Left cardiac atrium (tissue), 4 donors: ENCODE measurements at places on chromosomes 16 and 17. TPM values are rescaled to one million over a fixed set of nuclear protein-coding genes. Genes with fewer than 3 reads are reported as not detected.

GRCh38 chr17:7838090-7839075 lies 4.4 kb downstream of the KDM6B start:
- DNase-seq: peak; percentile 45

GRCh38 chr17:80180192-80180591 lies 10.4 kb downstream of the CARD14 start:
- no peak for DNase-seq

- no peak for DNase-seq
Measured at GRCh38 chr17:63927464-63928171, 4.5 kb downstream of the CD79B start.

DNA sequence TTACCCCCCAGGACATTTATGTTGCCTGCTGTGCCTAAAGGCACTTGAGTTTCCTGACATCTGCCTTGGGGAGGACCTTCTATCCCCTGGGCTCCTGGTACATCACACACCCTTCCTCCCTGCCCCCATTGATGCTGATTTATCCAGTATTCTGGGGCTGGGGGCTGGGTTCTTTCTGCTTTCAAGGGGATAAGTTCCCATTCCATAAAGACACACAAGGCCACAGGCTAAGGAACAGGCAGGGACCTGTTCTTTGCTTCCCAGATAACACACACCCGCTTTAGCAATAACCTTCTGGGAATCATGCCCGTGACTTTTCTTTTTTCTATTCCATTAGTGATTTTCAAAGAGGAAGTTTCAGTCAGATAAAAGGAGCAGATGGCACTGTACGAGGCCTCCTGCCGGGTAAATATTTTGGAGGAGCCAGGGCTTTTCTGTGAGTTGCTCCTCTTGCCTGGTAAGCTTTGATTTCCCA lies 30.6 kb downstream of the CHD9 start:
- peak; percentile 33 for DNase-seq

- no peak for DNase-seq
Measured at GRCh38 chr16:26091511-26091910, 399.8 kb downstream of the HS3ST4 start.

DNA sequence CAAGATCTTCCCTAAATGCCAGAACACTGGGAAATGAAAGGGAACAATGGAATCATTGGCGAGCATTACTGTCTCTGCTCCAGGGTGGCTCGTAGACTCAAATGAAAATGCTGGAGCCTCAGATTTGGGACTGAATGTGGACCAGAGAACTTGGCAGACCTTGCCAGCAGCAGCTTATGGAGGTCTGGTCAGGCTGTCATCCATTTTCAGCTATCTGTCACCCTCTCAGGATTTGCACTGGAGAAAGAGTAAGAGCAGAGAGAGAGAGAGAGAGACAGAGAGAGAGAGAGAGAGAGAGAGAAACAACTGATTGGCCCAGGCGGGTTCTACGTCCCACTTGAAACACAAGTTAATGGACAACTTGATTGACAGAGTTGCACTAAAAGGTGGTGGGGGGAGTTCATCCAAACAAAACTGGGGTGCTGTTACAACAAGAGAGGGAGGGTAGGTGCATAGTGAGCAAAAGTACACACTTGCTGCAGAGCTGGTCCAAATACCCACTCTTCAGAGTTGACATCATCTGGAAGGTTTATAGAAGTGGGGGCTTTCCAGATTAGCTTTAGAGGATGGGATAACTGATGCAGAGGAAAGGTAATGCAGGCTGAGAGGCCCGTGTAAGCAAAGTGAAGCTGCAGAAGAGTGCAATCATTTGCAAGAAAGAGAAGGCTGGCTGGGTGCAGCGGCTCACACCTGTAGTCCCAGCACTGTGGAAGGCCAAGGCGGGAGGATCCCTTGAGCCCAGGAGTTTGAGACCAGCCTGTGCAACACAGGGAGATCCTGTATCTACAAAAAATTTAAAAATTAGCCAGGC lies 16.5 kb upstream of the NSMCE1 start:
- no peak for DNase-seq

- DNase-seq: no peak
Measured at GRCh38 chr16:51888016-51888415, 658.9 kb downstream of the TOX3 start.

- no peak for DNase-seq
Measured at GRCh38 chr17:62998166-62998565, 32.1 kb downstream of the TANC2 start.

DNA sequence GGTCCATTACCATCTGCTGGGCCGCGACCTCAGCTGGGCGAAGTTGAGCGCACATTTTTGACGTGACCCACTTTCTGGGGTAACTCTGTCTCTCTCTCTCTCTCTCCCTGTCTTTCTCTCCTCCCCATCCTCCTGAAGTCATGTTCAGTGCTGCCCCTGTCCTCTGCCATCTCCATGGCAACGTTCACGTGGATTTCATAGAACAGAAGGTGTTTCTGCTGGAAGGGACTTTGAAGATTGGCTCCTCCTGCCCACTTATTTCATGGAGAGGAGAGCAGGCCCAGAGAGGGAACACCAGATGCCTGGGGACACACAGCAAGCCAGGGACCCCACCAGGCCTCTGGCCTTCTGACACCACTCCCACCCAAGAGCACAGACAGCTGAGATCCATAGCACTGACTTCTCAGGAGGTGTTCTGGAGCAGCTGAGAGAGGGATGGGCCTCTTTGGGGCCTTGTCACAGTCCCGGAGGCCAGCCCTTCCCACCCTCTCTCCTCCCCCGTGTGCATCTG lies 4.2 kb upstream of the CCNF start:
- no peak for DNase-seq

DNA sequence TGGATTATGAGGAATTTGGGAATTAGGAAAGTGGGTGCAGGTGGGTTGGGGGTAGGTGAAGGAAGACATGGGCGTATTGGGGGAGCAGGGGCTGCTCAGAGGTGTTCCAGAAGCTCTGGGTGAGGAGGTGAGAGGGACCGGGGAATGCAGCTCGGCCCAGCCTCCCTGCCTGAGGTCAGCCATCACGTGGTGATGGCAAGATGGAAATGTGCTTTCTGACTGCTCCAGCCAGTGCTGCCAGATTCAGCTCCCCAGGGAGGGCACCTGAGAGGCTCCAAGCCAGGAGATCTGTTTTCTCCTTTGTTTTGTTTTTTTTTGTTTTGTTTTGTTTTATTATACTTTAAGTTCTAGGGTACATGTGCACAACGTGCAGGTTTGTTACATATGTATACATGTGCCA lies 35.2 kb upstream of the STH start:
- no peak for DNase-seq

DNA sequence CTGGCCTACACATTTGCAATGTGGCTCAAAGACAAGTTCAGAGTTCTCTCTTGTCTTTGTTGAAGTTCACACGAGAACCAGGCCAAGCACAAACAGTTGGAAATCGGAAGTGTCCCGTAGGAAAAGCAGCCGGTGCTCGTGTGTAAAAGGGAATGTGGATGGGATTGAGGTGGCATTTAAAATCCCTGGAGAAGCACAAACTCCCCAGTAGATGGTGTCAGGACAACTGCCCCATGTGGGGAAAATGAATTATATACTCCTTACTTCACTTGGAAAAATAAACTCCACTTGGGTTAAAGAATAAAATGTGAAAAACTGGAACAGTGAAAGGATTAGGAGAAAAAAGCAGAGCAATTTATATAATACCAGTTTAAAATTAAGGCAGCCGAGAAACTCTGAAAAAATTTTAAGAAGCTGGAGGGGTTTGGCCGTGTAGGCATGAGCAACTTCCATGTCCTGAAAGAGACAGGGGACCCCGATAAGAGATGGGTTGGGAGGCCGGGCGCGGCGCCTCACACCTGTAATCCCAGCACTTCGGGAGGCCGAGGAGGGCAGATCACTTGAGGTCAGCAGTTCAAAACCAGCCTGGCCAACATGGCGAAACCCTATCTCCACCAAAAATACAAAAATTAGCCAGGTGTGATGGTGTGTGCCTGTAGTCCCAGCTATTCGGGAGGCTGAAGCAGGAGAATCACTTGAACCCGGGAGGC lies 28.1 kb downstream of the CBFA2T3 start:
- no peak for DNase-seq

- DNase-seq: no peak
Measured at GRCh38 chr16:54244061-54244886, 42.3 kb downstream of the IRX3 start.

DNA sequence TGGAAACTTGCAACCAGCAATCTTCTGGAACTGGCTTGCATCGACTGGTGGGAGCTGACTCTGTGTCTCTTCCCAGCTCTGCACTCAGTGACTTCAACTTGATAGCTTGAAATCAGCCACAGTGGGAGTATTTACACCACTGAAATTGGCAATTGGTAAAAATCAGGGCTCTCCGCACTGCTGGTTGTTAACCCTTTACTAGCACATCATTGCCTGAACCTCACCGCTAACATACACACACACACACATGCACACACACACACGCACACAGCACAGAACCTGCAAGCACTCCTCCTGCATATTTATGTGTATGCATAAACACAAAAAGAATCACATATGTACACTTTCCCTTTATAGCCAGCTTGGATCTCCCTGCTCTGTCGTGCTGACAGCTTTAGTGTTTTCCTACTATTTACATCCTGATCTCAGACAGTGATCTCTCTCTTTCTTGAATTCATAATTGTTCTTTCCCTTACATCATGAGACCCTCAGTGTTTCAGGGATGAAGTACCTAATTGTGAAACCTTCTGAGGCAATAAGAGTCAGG lies 7.9 kb upstream of the TMIGD1 start:
- DNase-seq: no peak

DNA sequence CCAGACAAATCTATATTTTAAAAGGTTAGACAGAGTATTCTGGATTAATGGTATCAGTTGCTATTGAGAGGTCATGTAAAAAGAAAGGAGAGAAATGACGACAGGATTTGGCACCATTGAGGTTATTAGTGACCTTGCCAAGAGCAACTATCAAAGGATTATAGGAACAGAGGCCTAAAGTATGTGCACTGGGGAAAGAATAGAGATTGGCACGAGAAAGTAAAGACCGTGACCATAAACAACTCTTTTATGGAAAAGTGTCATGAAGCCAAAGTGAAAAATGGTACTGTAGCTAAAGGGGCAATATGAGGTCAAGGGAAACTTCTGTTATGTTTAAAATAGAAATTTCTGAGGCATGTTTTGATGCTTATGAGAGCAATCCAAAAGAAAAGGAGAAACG lies 115.2 kb upstream of the KIF2B start:
- no peak for DNase-seq

GRCh38 chr16:86455640-86456039 lies 54.7 kb upstream of the FOXF1 start:
- DNase-seq: no peak

GRCh38 chr17:27609611-27610303 lies 21.2 kb upstream of the LGALS9 start:
- DNase-seq: no peak

- DNase-seq: no peak
Measured at GRCh38 chr16:52964290-52964689, 88.4 kb downstream of the CHD9NB start.

DNA sequence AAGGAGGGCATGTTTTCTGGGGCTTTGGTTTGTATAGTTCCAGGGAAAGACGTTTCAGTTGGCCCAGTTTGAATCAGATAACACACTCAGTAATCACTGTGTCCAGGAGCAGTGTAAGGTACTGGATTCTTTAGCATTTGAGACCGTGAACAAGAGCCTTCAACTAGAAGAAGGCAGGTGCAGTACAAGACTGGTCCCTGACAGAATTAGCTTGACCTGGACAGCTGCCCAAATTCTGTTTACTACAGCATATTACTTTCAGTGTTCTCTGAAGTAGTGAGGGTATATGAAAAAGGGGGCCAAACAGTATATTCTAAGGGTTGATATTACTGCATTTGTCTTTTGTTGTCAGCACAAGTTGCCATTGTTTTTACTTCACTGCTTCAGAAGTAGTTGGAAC lies 81.3 kb downstream of the COX10 start:
- DNase-seq: no peak

GRCh38 chr17:44134752-44135568 lies 6.8 kb upstream of the HROB start:
- no peak for DNase-seq

- peak; percentile 88 for DNase-seq
Measured at GRCh38 chr17:81328978-81329926, 34.1 kb upstream of the SLC38A10 start.

DNA sequence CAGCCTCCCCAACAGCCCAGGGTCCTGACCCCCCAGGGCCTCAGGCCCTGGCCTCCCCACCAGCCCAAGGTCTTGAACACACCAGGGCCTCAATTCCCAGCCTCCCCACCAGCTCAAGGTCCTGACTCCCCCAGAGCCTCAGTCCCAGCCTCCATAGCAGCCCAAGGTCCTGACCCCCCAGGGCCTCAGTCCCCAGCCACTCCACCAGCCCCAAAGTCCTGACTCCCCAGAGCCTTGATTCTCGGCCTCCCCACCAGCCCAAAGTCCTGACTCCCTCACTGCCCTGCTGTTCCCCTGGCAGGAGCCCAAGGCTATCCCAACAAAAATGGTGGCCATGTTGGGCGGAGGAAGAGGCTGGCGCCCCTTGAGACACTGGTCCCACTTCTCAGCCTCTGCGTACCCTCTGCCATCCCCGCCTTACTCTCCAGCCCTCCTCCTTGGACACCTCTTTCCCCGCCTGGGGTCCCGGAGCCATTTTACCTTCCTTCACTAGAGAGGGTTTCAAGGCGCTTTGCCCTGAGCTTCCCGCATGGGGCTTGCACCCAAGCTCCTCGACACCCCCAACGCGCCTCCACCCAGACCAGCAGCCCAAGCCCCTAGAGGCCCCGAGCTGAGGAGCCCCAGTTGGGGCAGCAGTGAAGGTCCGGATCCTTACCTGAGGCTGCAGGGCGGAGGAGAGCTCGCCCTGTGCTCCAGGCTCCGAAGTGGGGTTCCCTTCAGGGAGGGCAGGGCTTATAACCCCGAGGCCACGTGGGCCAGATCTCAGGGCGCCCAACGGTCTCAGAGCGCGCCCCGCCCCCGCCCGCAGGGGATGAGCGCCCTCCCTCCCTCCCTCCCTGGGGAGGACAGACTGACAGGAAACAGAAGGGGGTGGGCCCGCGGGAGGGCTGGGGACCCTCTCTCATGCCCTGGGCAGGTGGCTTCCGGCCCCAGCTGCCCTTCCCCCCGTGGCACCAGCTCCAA lies 3.5 kb upstream of the TSPOAP1 start:
- peak; percentile 73 for DNase-seq

The HLF gene
- 36.7 TPM for total RNA-seq

The RNF112 gene
- 6.8 TPM for total RNA-seq

The PRMT7 gene
- 24.9 TPM for total RNA-seq

The SLC13A2 gene
- total RNA-seq: not detected

The KRT15 gene
- 0.24 TPM for total RNA-seq

The FBXL16 gene
- 0.32 TPM for total RNA-seq

The KIF2B gene
- not detected for total RNA-seq

The CHRNB1 gene
- total RNA-seq: 13.8 TPM

The KRTAP4-6 gene
- not detected for total RNA-seq

The PPL gene
- 6.1 TPM for total RNA-seq

The IKZF3 gene
- 1.7 TPM for total RNA-seq

The TMEM106A gene
- total RNA-seq: 7.6 TPM

The KCNJ18 gene
- total RNA-seq: not detected

The ABCA6 gene
- 42.2 TPM for total RNA-seq
